ENCODE measurements at places on chromosomes 2 and 18. TPM values are rescaled to one million over a fixed set of nuclear protein-coding genes. Genes with fewer than 3 reads are reported as not detected.

The LIPG gene
- 19.6 TPM for total RNA-seq

The SCN7A gene
- total RNA-seq: 6.3 TPM

The ACKR3 gene
- total RNA-seq: 24.8 TPM

The ARHGEF33 gene
- 0.69 TPM for total RNA-seq

The FAM110C gene
- total RNA-seq: 0.08 TPM

The SMC6 gene
- total RNA-seq: 28.8 TPM

The IL1RL1 gene
- 0.10 TPM for total RNA-seq

The EVA1A gene
- 19.9 TPM for total RNA-seq

The CCDC102B gene
- total RNA-seq: 8.2 TPM

The DES gene
- 0.10 TPM for total RNA-seq

The DLGAP1 gene
- 1.8 TPM for total RNA-seq

The CD207 gene
- total RNA-seq: 0.74 TPM

The SLC5A7 gene
- not detected for total RNA-seq

The ITGA4 gene
- total RNA-seq: 5.7 TPM

DNA sequence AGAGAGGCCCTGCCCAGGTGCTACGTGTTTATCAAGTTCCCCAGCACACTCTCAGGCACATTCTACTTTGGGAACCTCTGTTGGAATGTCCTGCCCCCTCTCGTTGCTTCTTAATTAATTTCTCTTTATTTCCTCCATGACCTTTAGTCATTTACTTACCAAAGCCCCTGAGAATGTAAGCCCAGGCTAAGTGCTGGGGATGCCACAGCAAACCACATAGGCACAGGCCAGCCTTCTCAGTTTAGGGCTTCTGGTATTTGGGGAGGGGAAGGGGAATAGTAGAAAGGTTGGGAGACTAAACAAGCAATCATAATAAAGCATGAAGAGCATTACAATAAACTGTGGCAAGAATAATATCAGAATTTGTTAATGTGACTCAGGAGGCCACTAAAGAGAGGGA lies 85.7 kb downstream of the EVA1A start:
- no peak for DNase-seq

- DNase-seq: no peak
These were observed 86.7 kb upstream of the RANBP2 start for GRCh38 chr2:108632332-108633160.

GRCh38 chr2:16430846-16431245 lies 234.8 kb downstream of the CYRIA start:
- no peak for DNase-seq

DNA sequence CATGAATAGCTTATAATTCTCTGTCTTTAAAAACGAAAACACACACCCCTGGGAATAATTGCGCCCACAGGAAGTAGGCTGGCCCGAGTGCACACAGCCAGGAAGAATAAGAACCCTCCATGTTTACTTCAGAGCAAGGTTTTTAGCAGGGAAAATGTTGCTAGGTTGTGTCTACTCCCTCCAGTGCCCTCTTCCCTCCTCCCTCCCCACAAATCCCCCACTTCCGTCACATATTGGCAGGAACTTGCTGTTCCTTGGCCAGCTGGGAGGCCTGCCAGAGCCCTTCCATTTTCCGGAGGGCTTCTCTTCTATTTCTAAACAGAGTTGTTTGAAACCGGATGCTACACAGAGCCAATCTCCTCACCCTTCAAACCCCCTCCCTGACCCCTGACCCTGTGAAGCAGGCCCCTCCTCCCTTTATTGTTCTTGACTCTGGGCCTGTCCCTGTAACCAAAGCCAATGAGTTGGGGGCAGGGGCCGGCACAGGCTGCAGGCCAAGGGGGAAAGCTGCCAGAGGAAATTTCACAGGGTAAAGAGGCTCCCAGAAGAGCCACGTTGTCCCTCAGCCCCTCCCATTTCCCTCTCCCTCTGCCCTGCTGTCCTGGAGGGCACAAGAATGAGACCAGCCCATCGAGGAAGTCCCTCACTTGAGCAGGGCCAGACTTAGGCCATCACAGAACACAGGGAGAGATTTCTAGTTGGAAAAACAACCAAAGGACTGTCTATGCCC lies 49.8 kb upstream of the LGALSL start:
- DNase-seq: peak; percentile 87

DNA sequence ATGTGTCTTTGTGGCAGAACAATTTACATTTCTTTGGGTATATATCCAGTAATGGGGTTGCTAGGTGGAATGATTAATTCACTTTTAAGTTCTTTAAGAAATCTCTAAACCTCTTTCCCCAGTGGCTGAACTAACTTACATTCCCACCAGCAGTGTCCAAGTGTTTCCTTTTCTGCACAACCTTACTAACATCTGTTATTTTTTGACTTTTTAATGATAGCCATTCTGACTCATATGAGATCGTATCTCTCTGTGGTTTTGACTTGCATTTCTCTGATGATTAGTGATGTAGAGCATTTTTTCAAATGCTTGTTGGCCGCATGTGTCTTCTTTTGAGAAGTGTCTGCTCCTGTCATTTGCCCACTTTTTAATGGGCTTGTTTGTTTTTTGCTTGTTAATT lies 43.1 kb upstream of the PTH2R start:
- no peak for DNase-seq

DNA sequence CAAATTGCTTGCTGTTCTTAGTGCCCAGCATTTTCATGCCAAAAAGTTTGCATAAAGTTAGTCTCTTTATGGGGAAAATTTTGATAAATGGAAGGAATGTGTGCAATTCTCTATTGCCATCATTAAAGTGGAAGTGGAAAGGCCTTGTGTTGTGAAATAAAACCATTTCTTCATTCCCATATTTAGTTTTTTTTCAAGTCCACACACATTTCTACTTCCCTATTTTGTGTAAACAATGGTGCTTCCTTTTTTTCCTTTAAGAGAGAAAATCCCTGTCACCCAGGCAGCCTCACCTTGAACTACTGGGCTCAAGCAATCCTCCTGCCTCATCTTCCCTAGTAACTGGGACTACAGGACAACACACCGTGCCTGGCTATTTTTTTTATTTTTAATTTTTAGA lies 42.3 kb upstream of the NCOA1 start:
- no peak for DNase-seq

DNA sequence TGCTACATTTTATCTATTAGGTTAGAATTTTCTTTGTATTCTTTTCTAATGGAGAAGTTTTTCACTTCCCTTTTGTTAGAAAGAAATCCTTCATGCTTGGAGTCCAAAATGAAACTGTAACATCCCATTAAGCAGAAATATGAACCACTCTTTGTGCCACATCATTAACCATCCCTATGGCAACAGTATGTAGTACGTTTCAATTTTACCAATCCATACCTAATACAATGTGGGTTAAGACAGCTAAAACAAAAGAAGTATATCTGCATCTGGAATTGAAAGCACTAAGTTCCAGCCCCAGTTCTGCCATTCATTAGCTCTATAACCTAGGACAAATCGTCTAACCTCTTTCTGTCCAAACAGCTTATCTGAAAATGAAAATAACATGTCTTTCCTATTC lies 409.2 kb upstream of the SPHKAP start:
- DNase-seq: no peak

GRCh38 chr2:102141970-102142828 lies at the start of gene IL1R1:
Gene IL1R1 (plus strand): TSS chr2:102142746. CDS start chr2:102157725, 14,979 bp downstream.
- peak; percentile 61 for DNase-seq

DNA sequence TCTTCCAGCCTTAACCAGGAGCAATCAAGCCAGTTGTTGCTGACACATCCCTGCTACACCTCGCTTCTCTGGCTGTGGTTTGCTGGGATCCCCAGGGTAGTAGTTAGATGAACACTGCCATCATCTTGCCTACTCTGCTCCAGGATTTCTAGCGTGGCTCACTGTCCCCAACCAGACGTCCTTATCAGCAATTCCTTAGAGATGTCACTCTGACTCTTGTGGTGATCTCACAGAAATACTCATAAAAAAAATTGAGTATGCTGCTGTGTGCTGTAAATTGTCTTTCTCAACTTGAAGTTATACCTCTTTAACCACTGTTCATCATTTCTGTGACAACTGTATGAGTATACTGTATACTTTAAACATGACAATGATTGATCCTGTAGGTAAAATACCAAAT lies 63.2 kb downstream of the PLCL1 start:
- DNase-seq: no peak

GRCh38 chr2:222052934-222053367 lies 245.8 kb downstream of the PAX3 start:
- DNase-seq: peak; percentile 31

- no peak for DNase-seq
These were observed 229.1 kb upstream of the FN1 start for GRCh38 chr2:215664847-215665525.

DNA sequence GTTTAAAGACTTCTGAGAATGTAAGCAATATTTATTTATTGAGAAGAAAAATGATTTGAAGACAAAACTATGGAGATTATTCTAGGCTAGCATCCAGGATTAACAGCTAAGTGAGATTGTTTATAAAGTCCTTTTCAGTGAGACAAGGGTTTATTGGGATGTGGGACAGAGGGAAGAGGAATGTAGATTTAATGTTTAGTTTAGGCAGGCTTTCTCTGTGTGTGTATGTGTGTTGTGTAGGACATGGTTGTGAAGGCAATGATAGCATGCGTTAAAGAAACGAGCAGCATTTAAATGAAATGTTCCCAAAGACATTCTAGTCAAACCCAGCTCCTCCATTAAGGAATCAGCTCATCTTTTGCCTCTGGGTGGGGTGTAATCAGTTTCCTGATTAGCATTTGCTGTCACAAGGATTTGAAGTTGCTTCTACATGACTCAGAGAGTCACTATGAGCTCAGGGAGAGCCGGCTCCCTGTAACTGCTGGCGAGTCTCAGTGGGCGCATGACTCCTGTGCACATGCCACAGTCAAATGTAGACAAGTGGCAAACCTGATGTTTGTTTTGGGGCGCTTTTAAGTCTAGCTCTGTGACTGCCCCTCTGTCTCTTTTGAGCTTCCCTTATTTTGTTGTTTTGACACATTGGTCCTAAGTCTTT lies 442.2 kb upstream of the CELF4 start:
- DNase-seq: no peak

- no peak for DNase-seq
These were observed 9.9 kb downstream of the RELCH start for GRCh38 chr18:62196980-62197379.

DNA sequence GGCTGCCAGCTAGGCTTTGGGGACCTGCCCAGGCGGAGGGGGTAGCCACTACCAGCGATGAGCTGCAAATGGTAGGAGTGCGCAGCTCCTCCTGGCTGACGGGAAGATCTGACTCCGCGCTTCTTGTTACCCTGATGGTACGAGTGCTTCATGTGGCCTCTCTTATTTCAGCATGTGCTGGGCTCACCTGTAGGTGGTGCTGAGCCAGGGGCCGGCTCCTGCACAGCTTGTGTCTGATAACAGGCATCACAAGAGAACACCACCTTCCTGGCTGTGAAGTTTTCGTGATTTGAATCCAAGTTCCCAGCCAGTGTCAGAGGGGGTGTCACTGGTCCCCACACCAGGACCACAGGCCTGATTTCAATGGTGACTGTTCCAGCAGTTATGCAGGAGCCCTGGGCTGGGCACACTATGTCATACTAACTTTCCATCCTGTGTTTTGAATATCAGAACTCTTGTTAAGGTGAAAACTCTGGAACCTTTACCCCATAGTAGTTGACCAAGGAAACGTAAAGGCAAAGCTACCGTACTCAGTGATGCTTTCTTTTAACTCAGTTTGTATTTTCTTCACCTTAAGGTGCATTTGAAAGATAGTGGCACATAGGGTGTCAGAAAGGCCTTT lies 28.0 kb downstream of the APCDD1 start:
- no peak for DNase-seq

DNA sequence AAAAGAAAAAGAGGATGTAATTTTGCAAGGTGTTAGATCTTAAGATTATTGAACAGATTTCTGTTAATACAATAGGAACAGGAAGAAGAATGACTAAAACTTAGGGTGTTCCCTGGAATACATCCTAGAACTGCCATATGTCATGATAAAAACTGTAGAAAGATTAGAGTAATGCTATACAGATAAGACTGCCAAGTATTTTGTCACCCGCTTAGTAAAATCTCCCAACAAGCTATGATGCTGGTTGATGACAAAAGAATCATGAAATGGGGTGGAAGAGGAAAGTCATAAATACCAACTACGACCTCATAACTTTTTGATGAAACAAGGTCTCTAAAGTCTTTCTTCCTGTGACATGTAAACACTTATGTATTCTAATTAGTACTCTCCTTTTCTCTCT lies 163.6 kb upstream of the COL3A1 start:
- no peak for DNase-seq

GRCh38 chr2:138122891-138123290 lies 158.6 kb downstream of the HNMT start:
- DNase-seq: no peak

DNA sequence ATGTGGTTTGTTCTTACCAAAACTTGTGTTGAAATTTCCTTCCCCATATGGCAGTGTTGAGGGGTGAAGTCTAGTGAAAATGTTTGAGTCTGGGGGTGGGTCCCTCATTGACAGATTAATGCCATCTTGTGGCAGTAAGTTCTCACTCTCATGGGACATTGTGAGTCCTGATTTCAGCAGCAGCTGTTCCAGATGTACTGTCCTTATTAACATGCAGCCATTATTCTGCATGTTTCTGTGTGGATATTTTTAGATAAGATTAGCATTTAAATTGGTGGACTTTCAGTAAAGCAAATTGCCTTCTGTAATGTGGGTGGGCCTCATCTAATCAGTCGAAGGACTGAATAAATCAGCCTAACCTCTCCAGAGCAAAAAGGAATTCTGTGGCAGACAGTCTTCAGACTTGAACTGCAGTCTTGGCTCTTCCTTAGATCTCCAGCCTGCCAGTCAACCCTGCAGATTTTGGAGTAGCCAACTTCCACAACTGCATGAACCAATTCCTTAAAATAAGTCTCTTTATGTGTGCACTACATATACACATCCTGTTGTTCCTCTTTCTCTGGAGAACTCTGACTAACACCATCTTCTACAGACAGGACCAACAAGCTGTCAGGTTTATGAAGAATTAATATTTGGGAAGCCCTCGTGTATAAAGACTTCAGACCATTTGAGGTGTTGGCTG lies 138.7 kb upstream of the ZNF516 start:
- DNase-seq: no peak

DNA sequence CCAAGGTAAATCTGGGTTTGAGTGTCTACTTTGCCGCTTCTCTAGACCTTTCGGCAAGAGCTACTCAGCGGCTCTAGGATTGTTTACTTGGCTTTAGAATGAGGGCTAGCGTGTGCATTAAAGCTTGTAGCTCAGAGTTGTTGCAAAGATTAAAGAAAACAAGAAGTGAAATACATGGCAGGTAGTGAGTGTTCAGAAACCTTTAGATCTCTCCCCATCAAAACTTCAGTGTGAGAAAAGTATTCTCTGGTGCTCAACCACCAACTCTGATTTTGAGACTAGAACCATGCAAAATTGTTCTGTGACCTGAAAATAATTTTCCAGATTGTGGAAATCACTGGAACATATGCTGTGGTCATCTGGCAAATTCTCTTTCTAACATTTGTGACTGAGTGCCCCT lies 512.0 kb downstream of the CMPK2 start:
- DNase-seq: no peak

- DNase-seq: no peak
These were observed 18.5 kb downstream of the CCDC88A start for GRCh38 chr2:55401124-55401523.

- no peak for DNase-seq
These were observed 10.8 kb downstream of the SPR start for GRCh38 chr2:72897785-72898584.

Measured in endothelial cell (in vitro differentiated cells).